ENCODE measurements at places on chromosomes 6 and 20.
A peak's percentile ranks its signal among the peaks of the same experiment; 100 is the strongest.

- peak; percentile 85 for ATAC-seq
Measured at GRCh38 chr20:733861-734260, 34.4 kb downstream of the SLC52A3 start.

GRCh38 chr6:144896289-144896688 lies 611.2 kb downstream of the UTRN start:
- ATAC-seq: no peak

DNA sequence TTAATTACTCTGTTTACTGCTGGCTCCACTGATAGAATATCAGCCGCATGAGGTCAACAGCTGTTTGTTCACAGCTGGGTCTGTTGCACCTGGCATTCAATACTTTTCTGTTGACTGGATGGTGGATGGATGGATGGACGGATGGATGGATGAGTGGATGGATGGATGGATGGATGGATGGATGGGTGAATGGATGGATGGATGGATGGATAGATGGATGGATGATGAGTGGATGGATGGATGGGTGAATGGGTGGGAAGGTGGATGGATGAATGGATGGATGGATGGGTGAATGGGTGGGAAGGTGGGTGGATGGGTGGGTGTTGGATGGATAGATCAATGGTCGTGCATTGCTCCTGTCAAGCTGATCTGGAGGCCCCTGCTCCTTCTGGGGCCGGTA lies 422.2 kb upstream of the SULF2 start:
- ATAC-seq: no peak

- ATAC-seq: peak; percentile 66
Measured at GRCh38 chr6:119313937-119314884, 35.4 kb downstream of the MAN1A1 start.

- ATAC-seq: peak; percentile 69
Measured at GRCh38 chr6:87393026-87393622, 14.6 kb upstream of the CFAP206 start.

- no peak for ATAC-seq
Measured at GRCh38 chr6:145866456-145867396, 52.1 kb upstream of the FBXO30 start.

DNA sequence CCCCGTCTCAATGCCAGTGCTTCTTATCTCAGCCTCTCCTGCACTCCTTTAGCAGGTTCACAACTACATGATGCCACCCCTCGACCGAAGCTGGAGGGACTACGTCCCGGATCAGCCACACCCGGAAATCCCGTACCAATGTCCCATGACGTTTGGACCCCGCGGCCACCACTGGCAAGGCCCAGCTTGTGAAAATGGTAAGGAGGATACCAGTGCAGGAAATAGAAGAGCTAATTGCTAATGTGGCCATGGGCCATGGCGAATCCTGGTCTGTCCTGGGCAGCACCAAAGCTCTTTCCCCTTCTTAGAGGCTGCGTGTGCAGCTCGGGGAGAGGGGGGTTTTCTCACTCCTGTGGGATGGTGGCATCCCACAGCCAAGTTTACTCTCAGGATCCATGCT lies 5.5 kb downstream of the IRF4 start:
- no peak for ATAC-seq

- no peak for ATAC-seq
Measured at GRCh38 chr6:133567636-133568035, 321.3 kb upstream of the TCF21 start.

GRCh38 chr20:52312132-52312729 lies 120.7 kb upstream of the ZFP64 start:
- peak; percentile 51 for ATAC-seq

DNA sequence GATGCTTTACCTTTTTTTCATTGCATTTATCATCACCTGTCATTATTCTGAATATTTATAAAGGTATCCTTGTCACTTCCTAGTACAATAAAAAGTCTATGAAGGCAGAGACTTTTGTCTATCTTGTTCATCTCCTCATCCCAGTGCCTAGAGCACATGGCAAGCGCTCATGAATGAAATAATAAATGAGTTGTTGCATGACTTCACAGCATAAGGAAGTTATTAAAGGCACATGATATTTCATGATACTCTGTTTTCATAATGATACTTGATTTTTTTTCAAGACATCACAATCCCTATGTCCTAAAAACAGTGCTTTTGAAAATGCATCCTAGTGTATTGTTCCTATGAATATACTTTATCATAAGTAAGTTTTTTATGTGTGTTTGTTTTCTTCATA lies 310.6 kb upstream of the RSPO3 start:
- no peak for ATAC-seq

GRCh38 chr6:170129691-170130171 lies 161.1 kb downstream of the DLL1 start:
- peak; percentile 94 for ATAC-seq

GRCh38 chr20:24670341-24670872 lies 201.0 kb downstream of the SYNDIG1 start:
- ATAC-seq: no peak

DNA sequence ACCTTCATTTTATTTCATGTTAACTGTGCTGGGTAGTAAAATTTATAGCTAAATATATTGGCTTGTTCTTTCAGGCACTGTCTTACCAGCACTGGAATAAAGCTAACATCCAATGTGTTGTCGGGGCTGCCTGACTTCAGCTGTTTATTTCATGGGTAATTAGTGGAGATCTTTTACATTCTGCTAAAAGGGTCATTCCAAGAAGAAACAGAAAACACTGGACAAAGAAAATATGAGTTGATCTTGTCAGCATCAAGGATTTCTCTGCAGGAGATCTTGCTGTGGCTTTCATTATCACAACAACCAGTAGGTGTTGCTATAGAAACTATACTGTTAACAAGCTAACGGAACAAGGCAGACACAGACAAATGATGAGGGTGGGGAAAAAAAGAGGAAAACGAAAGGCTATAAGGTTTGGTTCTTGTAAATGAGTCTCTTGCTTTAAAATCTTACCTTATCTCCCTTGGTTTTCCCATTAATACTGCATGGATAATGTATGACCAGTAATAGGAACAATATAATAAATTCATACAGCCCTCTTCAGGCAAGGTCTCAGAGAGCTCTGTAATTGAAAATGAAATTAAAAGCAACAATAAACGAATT lies 206.8 kb downstream of the SIM1 start:
- ATAC-seq: peak; percentile 90

DNA sequence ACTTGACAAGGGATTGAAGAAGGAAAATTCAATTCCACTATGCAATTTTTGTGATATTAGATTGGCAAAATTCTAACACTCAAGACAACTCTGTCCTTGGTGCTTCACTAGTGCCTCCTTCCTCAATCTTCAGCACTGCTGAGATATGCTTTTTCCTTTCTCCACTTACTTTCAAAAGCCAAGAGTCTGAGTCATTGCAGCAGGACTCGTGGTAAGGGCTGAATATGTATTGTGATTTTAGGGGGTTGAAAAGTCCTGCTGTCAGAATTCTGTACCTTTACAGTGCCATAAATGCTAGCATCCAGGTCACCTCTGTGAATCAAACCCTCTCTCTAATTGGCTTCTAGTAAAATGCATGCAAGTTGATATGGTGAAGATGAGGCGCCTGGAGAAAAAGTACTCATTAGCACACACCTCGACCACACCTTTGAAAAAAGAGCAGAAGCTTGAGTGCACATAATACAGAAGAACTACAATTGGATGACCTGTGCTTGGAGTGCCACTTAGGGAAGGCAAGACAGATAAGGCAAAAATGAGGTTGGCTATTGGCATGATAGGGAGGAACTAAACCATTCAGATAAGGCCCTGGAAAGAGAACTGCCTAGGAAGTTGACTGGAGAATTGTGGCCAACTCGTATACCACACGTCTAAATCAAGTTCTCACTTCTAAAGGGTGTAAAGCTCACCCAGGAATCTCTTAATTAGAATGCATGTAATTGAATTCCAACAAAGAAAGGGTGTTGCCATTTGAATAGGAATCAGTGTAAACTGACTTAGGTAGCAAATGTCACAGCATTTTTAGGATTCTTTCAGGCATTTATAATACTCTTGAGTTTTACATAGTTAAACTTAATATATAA lies 43.6 kb upstream of the FAM83B start:
- ATAC-seq: no peak

DNA sequence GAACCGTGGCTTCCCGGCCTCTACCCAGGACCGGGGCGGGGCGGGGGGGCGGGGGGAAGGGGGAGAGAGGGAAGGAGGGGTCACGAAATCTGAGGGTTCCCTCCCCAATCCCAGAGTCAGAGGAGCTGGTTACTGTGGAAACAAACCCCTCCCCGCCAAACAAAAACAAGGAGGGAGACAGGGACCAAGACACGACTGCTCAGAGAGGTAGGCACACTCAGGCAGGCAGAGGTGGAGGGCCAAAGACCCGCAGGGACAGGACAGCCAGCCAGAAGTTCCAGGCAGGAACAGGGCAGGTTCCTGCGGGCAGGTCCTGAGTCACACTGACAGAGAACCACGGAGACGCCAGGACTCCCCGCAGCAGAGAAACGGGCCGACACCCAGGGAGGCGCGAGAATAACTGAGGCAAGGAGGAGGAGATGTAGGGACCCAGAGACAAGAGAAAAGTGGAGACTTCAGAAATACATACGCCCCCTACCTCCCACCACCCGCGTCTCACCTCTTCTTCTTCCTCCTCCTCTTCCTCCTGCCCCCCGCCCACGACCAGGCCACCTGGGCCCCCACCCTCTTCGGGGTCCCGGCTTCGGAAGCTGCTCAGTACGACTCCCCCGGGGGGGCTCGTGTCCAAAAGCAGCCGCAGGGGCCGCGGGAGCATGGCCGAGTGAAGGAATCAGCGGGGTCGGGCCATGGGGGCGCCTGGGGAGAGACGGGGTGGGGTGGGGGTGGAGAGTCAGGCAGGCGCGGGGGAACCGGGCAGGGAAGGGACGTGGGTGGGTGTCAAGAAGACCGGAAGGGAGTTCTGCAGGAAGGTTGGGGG lies 578 bp downstream of the RGL2 start:
- ATAC-seq: peak; percentile 5

- no peak for ATAC-seq
Measured at GRCh38 chr6:39947611-39948068, 13.4 kb upstream of the MOCS1 start.

DNA sequence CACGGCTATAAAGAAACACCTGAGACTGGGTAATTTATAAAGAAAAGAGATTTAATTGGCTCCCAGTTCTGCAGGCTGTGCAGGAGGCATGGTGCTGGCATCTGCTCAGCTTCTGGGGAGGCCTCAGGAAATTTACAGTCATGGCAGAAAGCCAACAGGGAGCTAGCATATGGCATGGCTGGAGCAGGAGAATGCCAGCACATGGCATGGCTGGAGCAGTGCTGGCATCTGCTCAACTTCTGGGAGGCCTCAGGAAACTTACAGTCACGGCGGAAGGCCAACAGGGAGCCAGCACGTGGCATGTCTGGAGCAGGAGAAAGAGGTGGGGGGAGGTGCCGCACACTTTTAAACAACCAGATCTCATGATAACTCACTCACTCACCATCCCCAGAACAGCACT lies 32.5 kb upstream of the DACT2 start:
- ATAC-seq: no peak

DNA sequence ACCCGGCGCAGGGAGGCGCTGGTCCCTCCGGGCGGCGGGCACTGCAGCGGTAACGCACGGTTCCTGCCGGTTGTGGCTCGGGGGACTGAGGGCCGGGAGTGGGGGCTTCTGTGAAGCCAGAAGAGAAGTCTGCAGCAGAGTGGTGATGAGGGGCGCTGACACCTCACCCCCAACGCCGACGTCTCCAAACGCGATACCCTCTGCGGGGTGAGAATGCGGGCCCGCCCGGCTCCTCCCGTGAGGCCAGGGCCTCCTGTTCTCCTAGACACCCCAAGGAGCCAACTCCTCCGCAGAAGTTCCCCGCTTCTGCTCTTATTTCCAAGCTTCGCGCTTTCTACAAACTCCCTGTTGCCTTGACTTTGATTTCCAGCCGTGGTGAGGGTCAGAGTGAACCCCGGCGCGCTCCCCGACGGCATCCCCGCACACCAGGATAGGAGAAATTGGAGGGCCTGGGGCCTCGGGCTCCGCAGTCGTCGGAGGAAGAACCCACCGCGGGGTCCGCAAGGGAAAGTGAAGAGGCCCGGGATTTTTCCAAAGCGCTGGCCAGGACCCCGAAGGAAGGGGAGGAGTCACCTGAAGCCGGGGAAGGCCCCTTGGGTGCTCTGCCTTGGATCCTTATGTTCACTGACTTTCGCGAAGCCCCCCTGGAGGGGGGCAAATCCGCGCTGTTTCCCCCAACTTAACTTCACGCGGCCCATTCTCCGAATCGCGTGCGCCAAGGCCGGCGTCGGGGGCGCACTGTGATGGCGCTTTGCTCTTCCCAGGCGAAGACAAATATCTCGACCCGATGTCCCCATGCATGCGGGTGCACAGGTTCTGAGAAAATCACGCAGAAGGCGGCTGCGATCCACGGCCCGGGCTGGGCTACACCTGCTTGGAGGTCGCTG lies 3.1 kb upstream of the INSM1 start:
- no peak for ATAC-seq

DNA sequence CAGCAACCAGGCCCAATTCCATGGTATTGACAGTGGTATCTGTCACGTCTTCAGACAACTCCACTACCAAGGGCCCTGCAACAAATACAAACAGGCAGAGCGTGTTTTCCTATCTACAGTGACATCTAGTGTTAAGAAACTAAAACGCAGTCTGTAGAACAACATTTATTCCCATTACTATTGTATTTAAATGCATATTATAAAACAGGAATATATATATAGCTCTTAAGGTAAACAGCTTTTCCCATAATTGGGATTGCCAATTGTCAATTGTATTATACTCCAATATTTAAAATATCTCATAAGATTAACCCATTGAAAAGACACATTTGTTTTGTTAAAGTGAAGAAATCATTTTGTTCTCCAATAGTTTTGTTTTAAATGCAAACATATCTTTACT lies 97.2 kb downstream of the KIF16B start:
- ATAC-seq: peak; percentile 50

GRCh38 chr20:9103955-9104354 lies 35.1 kb downstream of the PLCB4 start:
- no peak for ATAC-seq

GRCh38 chr20:16408981-16409380 lies 164.3 kb downstream of the KIF16B start:
- ATAC-seq: no peak

DNA sequence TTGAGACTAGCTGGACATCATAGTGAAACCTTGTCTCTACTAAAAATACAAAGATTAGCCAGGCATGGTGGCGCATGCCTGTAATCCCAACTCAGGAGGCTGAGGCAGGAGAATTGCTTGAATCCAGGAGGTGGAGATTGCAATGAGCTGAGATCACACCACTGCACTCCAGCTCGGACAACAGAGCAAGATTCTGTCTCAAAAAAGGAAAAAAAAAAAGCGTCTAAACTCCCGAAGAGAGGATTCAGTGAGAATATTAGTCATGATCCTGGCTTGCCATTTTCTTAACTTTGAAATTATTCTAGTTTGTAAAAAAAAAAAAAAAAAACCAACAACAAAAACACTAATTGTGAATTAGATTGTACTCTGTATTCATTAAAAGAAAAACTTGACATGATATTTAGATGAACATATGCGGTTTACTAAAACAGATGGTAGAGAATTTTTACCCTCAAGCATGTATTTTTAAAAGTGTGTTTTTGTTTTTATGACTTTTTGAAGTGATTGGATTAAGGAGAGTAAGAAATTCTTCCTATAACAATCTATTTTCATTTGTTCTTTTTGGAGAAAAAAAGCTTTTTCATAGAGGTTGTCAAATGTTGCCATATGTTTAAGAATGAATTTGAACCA lies 80.7 kb downstream of the UST start:
- no peak for ATAC-seq

Measured in motor neuron (in vitro differentiated cells).